Stimulated activated CD8-positive, alpha-beta memory T cell treated with anti-CD3 and anti-CD28 coated beads, Interleukin-4, amount 100 ng/mL, for 4 hours (primary cell): ENCODE measurements at places on chromosomes 12 and 14.

DNA sequence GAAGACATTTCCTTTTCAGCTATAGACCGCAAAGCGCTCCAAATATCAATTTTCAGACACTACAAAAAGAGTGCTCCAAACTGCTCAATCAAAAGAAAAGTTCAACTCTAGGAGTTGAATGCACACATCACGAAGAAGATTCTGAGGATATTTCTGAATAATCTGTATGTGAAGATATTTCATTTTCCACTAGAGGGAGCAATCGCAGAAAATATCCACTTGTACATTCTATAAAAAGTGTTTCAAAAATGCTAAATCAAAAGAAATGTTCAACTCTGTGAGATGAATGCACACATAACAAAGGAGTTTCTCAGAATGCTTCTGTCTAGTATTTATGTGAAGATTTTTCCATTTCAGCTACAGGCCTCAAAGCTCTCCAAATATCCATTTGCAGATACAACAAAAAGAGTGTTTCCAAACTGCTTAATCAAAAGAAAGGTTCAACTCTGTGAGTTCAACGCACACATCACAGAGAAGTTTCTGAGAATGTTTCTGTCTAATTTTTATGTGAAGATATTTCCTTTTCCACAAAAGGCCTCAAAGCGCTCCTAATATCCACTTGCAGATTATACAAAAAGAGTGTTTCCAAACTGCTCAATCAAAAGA is 643.8 kb upstream of the ALG10B start:
- no peak for DNase-seq

- no peak for DNase-seq
Measured at GRCh38 chr14:87387806-87388205, 605.2 kb downstream of the GALC start.

- DNase-seq: no peak
Measured at GRCh38 chr12:131106349-131106941, 152.7 kb downstream of the ADGRD1 start.

DNA sequence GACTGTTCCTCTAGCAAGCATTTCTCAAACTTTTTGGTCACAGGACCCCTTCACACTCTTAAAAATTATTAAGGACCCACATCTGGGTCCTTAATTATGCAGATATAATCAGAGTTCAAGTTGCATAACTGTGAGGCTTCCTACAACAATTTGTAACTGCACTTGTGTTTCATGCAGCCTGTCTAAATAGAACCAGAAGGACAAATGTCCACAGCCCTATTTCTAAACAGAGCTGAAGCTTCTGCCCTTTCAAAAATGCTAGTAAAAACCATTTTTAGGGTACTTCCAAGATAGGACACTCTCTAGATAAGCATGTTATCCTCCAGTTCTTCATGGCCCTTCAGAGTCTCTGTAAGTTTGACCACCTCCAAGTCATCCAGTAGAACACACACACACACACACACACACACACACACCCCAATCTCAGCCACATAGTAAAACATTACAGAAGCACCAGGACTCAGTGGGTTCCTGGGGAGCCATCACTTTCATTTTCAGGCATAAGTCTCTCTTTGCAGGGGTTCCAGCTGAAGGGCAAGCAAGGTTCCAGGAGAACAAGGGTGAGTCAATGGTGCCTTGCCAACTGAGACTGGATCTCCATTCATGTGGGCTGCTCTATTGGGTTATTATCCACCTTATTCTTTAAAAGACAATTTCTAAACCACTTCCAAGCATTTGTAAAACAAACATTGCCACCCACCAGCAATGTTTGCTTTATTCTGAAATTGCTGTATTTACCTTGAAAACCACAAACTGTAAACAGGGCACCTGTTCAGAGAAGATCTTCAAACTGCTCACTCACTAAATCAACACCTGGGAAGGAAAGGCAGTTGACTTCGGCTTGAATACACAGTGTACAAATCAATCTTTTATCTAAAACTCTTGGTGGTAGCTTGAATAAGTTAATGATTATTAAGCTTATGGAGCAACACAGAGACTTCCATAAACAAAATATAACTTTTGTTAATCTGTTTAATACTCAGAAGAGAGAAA is 64.1 kb downstream of the ITPR2 start:
- DNase-seq: no peak

DNA sequence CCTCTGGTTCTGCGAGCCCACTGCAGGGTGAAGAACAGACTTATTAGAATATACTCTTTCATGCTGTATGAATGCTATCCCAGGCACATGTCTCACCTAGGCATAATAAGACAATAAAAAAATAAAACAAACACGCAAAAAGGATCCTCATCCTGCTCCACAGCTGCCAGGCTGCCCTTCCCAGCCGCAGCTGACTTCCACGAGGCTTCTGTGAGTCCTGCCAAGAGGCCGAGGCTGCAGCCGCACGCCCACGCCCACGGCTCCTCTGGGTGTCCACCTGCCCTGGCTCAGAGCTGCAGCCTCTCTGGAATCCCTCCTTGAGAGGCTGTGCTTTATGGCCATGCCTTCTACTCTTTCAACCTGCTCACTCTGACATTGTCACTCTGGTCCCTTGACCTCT is 6.9 kb downstream of the SMIM41 start:
- no peak for DNase-seq

GRCh38 chr14:24368212-24368561 is 203 bp downstream of the NFATC4 start:
- DNase-seq: no peak

DNA sequence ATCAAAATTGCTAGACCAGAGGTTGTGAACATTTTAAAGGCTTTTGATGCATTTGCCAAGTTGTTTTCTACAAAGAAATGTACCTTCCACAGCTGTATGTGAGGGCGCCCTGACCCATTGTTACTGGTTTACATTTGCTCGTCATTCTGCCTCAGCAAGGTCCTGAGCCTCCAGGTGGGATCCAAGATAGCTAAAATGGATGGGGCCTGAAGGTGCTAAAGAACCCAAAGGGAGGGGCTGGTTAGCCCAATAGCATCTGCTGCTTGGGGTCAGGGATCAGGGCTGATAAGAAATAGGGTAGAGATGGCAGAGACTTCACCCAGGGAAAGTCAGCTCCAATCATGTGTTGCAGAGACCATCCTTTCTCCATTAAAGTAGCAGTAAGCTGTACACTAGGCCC is 43.1 kb downstream of the GALNT16 start:
- DNase-seq: no peak

DNA sequence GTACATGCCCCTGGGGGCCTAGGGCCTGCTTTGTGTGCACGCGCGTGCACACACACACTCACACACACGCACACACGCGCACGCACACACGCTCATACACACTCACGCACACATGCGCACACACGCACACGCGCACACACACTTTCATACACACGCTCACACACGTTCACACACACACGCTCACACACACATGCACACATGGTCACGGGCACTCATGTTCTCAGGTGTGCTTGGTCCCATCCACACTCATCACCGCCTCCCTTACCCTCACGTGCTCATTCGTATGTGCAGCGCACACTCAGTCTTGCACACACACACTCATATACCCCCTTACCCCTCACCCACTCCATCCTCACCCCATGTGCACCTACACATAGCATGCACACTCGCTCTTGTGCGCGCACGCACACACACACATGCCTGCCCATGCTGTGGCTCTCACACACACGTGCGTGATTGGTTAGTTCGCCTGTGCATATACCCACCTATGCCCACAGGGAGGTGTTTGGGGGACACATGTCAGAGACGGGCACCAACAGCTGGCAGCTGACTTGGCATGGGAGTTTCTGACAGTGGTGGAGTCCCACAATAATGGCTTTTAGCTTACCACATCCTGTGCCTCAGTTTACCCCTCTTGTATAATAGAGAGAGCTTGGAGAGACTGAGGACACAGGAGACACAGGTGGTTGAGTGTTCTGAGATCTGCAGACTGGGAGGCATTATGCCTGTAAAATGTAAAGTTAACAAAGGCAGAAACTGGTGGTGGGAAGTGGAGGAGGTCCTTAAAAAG is 28.7 kb downstream of the TSPAN9 start:
- DNase-seq: no peak

DNA sequence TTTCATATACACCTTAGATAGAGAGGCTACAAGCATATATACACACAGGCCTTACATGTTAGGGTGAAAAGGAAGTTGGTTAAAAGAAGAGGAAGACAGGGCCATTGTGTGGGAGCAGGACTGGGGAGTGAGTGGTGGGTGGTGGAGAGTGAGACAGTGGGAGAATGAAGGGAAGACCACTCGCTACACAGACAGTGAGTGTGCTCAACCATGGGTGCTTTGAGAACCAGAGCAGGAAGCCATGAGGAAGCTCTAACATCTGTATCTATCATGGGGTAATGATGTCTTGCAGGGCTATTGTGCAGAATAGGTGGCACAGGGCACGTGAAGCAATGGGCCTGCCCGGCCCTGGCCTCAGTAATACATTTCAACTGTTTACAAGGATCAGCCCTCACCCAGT is 11.4 kb upstream of the KRT74 start:
- DNase-seq: no peak

- DNase-seq: no peak
Measured at GRCh38 chr12:65832217-65832616, 7.9 kb downstream of the HMGA2 start.

- DNase-seq: no peak
Measured at GRCh38 chr12:25585021-25585523, 32.0 kb upstream of the LMNTD1 start.

DNA sequence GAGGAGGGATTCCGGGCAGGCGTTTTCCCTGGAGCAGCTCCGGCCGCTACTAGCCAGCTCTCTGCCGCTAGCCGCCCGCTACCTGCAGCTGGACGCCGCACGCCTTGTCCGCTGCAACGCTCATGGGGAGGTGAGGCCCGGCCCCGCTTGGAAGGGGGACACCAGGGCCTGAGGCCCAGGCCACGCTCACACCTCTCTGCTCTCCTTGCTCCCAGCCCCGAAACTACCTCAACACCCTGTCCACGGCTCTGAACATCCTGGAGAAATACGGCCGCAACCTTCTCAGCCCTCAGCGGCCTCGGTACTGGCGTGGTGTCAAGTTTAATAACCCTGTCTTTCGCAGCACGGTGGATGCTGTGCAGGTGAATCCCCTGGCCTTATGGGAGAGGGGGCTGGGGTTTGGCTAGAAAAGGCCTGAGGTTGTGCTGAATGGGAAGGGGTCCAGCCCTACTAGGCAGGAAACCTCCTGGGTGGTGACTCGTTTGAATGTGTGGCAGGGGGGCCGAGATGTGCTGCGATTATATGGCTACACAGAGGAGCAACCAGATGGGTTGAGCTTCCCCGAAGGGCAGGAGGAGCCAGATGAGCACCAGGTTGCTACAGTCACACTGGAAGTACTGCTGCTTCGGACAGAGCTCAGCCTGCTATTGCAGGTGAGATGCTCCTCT is 597 bp downstream of the RNF31 start:
- DNase-seq: no peak

- DNase-seq: no peak
Measured at GRCh38 chr14:85534458-85535293, 4.7 kb downstream of the FLRT2 start.

GRCh38 chr12:52976574-52977071 is 27.7 kb downstream of the KRT18 start:
- DNase-seq: no peak

DNA sequence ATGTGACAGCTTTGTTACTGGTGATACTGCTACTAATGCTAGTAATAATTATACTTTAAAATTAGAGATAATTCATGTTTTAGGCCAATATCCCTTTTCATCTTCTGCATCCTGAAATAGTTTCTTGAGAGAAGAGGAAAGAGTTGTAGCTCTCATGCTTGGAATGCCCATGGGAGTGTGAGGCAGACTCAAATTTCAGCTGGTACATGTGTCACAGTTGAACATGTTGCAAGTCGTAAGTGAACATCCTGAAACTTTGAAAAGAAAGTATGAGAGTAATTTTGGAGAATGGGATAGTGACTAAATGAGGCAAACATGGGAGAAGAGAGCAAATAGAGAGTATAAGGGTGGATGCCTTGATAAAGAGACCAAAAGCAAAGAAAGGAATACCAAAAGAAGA is 168.0 kb downstream of the TMTC3 start:
- no peak for DNase-seq

DNA sequence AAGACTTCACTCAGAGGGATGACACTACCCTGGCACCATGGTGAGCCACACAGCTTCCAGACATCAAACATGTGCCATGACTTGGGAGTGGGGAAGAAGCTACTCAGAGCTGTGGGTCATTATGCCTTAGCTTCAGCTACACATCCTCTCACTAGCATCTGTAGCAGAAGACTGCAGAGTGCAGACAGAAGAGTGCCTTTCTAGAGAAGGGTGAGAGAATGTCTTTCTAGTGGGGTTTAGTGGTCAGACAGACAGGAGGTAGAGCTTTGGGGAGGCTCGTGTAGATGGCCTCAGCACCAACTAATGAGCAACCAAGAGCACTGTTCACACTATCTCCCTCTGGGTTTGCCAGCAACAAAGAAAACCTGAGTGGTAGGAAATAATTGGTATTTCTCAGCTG is 4.9 kb upstream of the B4GALNT3 start:
- no peak for DNase-seq

DNA sequence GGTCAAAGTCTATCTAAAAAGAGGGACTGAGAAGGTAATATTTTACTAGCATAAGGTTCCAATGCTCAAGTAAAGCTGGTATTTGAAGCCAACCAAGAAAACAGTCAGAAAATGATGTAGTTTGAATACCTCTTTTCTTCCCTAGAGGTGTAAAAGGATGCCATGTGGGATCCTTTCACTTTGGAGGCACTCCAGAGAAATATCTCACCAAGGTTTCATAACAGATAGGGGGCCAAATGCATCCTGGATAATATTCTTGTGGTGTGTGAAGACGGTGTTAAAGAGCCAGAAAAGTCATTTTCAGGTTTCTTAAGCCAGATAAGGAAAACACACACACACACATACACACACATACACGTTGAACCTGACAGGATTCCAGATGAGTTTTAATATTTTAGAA is 136.1 kb upstream of the PRKD1 start:
- no peak for DNase-seq

DNA sequence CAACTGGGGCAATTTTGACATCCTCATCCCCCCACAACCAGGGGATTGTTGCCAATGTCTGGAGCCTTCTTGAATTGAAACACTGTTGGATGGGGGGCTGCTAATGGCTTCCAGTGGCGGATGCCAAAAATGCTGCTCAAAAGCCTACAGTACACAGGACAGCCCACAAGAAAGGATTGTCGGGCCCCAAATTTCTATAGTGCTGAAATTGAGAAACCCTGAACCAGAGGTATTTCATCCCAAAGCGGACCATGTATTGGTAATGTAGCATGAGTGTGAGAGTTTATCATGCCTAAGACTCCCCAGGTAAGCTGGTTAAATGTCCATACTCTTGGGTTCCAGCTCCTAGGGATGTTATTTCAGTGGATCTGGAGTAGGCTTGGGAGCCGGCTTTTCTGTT is 544.0 kb downstream of the BCL11B start:
- no peak for DNase-seq

DNA sequence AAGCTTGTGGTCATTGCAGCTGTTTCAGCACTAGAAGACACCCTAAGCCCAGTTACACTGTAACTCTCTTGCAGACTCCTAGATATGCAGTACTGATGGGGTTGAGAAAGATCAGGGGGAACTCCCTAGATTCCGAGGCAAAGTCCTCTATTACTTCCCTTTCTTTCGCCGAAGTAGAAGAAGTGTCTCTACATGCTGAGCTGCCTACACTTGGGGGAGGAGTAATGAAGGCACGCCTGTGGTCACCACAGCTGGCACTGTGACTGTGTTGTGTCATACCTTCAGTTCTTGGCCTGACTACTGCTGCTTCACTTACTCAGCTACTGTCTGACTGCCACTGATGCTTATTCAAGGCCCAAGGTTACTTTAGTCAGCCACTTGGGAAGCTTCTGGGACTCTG is 35.1 kb upstream of the RPL10L start:
- DNase-seq: no peak
